ENCODE measurements at places on chromosomes 5 and 9. TPM values are rescaled to one million over a fixed set of nuclear protein-coding genes. Genes with fewer than 3 reads are reported as not detected.

GRCh38 chr5:43063721-43064171 lies 23.6 kb upstream of the ANXA2R start:
- DNase-seq: no peak

- DNase-seq: no peak
Measured at GRCh38 chr5:63439537-63439936, 522.7 kb downstream of the HTR1A start.

- DNase-seq: no peak
Measured at GRCh38 chr9:18396102-18396728, 77.7 kb upstream of the ADAMTSL1 start.

GRCh38 chr5:72338689-72339209 lies 18.6 kb downstream of the PTCD2 start:
- no peak for DNase-seq

DNA sequence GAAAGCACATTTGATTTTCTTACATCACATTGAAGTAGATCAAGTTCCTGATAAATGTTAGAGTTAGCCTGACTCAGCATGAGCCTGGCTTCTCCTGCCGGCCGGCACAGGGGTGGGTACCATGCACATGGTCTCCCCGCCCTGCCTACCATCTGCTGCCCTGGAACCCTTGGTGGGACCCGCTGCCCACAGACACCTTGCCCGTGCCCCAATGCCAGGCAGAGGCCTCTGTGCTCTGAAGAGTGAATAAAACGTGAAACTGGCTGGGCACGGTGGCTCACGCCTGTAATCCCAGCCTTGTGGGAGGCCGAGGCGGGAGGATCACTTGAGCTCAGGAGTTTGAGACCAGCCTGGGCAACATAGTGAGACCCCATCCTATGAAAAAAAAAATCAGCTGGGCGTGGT lies 17.3 kb downstream of the EXD3 start:
- no peak for DNase-seq

The PCDHGB5 gene
- polyA plus RNA-seq: 1.8 TPM

The CSF2 gene
- polyA plus RNA-seq: 7.2 TPM

- DNase-seq: no peak
Measured at GRCh38 chr9:110874963-110875674, 163.2 kb downstream of the LPAR1 start.

DNA sequence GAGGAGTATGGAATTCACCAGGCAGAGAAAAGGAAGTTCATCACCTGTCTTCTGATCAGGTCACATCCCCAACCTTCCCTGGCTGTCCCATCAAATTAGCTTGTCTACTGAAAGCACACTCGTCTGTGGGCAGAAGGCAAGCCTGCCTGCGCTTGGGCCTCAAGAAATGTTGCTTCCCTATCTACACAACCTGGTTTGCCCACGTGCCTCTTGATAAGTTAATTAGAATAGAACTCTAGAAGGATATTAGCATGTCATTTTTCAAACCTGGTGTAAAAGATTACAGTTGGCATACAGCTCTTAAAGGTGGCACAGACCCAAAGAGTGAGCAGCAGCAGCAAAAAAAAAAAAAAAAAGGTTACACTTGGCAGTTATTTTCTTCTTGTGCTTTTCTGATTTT lies 5.1 kb downstream of the TTC23L start:
- DNase-seq: no peak
